GM18507 (cell line): ENCODE measurements at places on chromosomes 13 and 19.

DNA sequence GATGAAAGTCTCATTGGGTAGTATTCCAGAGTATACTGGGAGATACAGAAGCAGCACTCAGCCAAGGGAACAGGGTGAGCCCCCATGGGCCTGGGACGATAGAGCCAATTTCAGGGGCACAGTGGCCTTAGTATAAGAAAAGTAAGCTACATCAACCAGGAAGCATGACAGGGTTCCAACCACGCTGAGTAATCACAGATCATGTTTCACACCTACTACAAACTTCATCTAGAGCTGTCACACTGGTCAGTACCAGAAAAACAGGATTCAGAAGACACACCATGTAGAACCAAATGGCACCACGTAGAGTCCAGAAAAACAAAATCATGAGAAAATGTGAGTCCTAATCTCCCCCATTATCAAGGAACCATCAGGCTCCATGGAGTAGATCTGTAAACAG, 1292.4 kb upstream of the MIR17HG start:
- DNase-seq, result no peak

- DNase-seq, result no peak
Measured at GRCh38 chr19:13133241-13133870, 15.3 kb downstream of the NACC1 start.

GRCh38 chr13:112345826-112346172, 30.4 kb upstream of the SPACA7 start:
- no peak for DNase-seq

GRCh38 chr13:74560325-74560724, 426.1 kb upstream of the KLF12 start:
- no peak for DNase-seq

- DNase-seq, result no peak
Measured at GRCh38 chr13:30113551-30113950, 193.8 kb downstream of the KATNAL1 start.

- no peak for DNase-seq
Measured at GRCh38 chr13:25473864-25474263, 102.1 kb downstream of the ATP8A2 start.

- no peak for DNase-seq
Measured at GRCh38 chr19:32688311-32688710, 3.3 kb upstream of the NUDT19 start.

DNA sequence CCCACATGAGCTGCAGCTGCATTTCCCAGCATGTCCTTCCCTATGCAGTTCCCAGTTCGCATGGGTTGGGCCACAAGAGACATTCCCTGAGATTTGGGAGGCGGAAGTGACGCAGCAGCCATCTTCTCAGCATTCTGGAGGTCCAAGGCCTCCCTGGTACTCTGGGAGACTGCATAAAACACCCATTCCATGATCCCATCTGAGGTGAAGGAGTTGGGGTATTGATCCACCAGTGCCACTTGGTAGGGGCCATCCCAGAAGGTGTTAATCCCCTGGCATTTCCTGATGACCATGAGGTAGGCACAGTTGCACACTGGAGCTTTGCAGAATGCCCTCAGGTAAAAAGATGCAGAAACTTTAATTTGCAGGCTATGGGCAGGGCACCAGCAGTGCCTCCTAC, 25.4 kb downstream of the POP4 start:
- DNase-seq, result no peak

DNA sequence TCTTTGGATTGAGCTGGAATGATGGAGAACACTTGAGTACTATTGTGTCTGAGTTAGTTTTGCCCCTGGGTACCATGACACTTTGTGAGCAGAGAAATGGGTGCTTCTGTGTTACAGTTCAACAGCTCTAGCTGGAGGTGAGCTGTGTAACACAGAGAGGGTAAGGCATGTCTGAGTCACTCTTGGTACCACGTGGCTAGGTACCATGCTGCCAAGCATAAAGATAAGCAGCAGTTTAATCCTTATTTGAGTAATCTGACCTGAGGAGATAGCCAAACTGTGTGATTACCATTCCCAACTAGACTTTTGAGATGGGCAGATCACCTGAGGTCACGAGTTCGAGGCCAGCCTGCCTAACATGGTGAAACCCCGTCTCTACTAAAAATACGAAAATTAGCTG, 122.0 kb downstream of the OLFM4 start:
- no peak for DNase-seq

GRCh38 chr13:35219021-35219420, 257.5 kb downstream of the MAB21L1 start:
- no peak for DNase-seq

DNA sequence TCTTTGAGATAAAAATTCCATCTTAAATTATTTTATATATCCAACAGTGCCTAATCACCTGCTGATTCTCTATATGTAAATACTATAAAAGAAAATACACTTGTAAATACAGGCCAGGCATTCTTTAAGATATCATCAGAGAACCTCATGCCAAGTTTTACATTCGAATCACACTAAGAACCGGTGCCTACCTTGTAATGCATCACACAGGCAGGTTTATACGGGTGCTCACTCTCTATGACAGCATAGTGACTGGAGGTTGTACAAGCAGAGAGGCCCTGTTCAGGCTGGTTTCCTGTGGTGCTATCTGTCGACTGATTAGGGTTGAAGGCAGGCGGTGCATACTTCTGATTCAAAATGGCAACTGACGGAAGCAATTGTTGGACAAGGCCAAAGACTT, 141.3 kb upstream of the FBXL3 start:
- no peak for DNase-seq

- DNase-seq, result no peak
Measured at GRCh38 chr19:57720878-57721277, 6.5 kb downstream of the ZNF671 start.
